ENCODE measurements at places on chromosomes 2 and 18. TPM values are rescaled to one million over a fixed set of nuclear protein-coding genes. Genes with fewer than 3 reads are reported as not detected.

The PPP1R7 gene
- total RNA-seq: 70.3 TPM

The WNT10A gene
- total RNA-seq: not detected

The CXCR1 gene
- 0.69 TPM for total RNA-seq

The OSR1 gene
- total RNA-seq: 8.0 TPM

The INHA gene
- 1.5 TPM for total RNA-seq

The CYS1 gene
- 3.0 TPM for total RNA-seq

The ANKRD23 gene
- 5.5 TPM for total RNA-seq

The ADD2 gene
- 1.8 TPM for total RNA-seq

The GDF7 gene
- 0.32 TPM for total RNA-seq

The DOK6 gene
- total RNA-seq: 15.5 TPM

The IMP4 gene
- 59.8 TPM for total RNA-seq

The FOXI3 gene
- total RNA-seq: not detected

The UPP2 gene
- not detected for total RNA-seq

The DES gene
- total RNA-seq: 14,457 TPM

The IL1B gene
- 0.37 TPM for total RNA-seq

The B3GNT7 gene
- 8.1 TPM for total RNA-seq

The TEKT4 gene
- total RNA-seq: not detected

The MBD5 gene
- 33.7 TPM for total RNA-seq

The TTLL4 gene
- total RNA-seq: 4.6 TPM

The LRRC30 gene
- not detected for total RNA-seq

The TRIM54 gene
- total RNA-seq: 291 TPM

The LYG2 gene
- total RNA-seq: not detected

The LOXL3 gene
- 2.6 TPM for total RNA-seq

Measured in left ventricle myocardium superior (tissue), 1 donor.